ENCODE measurements at places on chromosomes 7 and 10.

DNA sequence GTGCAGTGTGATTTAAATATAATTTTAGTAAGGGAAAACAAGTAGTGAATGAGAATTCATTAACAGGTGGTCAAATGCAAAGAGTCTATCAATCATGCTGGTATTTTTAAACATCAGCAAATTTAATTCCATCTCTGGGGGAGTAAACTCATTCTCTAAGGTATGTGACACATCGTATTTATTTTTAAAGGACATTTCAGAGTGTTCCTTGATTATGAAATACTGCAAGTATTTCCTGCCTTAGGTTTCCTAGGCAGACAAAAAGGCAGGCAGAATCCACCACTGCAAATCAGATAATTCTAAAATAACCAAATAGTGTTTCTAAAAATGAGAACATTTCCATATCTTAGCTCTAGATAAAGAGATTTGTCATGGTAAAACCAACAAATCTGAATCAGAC is 193.8 kb downstream of the LRRTM3 start:
- no peak for DNase-seq

DNA sequence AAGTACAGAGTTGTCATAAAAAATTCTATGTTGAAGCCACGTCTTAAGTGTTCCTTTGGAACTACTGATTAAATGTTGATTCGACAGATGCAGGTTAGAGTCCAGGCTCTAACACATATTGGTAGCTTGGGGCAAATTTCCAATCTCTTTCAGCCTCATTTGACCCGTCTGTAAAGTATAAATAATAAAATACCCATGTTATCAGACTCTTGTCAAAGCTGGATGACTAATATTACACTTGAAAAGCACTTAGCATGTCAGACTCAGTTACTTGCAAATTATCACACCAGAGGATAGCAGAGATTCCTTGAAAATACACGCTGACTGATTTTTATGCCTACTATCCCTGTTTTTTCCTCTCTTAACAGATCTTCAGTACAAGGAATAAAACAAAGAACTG is 18.1 kb upstream of the MACC1 start:
- no peak for DNase-seq

GRCh38 chr10:38007991-38008390 is 2.5 kb upstream of the ZNF33A start:
- no peak for DNase-seq

DNA sequence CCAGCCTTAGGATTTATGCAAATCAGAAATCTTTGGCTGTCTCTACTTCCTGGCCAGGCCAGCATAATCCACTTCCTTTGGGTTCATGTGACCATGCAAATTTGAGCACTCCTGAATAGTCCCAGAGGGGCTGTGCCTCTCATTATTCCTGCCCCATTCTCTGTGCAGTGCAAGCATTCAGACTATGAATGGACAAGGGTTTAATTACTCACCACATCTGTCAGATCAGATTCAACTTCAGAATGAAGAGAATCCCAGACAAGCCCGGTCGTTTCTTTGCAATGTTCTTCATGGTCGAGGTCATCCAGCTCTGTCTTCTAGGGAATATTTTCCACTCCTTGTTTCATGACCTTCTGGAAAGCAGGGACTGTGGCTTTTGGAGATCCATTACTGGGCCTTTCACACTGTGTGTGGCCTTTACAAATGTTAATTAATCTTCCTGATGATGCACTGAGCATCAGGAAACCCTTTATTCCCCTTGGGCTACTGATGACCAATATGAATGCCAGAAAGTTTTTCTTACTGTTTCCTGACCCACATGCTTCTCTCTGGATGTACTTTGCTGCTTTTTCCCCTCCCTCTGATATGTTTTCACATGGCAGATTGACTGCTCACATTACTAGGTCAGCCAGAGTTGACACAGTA is 217.6 kb upstream of the TCF7L2 start:
- DNase-seq: no peak

DNA sequence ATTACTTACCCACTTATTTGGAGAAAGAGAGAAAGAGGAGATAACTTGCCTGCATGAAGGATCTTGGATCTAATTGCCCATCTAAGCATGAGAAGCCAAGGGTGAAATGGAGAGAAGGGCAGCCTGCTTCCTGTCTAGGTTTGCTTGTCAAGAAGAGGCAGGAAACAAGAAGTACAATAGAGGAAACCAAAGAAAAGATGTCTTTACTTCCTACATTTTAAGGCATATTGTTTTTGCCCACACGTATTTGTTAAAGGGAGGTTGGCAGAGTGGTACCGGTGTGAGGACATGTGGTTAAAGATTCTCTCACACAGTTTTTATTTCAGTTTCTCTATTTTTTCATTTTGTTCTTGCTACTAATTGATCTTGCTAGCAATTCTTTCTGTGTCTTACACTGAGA is 6.0 kb upstream of the TAS2R38 start:
- DNase-seq: no peak

DNA sequence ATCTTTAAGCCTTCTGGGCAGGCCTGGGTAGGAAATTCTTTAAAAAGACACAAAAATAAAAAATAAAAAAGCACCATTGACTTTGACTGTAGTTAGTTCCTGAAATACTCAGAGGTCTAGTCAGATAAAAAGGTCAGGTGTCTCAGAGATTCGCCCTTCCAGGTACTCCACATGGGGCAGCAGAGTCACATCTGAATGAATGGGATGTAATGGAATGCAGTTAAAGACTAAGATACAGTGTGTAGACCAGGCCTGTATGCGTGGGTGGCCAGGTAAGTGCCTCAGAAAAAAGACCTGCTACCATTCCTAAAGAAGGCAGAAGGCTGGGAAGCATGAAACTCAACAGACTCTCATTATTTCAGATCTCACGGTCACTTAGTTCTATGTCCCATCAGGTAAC is 68.6 kb upstream of the SEM1 start:
- DNase-seq: no peak

GRCh38 chr7:144941127-144941526 is 105.3 kb upstream of the TPK1 start:
- no peak for DNase-seq

GRCh38 chr7:17071866-17072265 is 190.1 kb upstream of the AGR3 start:
- DNase-seq: no peak

- no peak for DNase-seq
These were observed 108.5 kb upstream of the TMEM168 start for GRCh38 chr7:112898432-112899290.

DNA sequence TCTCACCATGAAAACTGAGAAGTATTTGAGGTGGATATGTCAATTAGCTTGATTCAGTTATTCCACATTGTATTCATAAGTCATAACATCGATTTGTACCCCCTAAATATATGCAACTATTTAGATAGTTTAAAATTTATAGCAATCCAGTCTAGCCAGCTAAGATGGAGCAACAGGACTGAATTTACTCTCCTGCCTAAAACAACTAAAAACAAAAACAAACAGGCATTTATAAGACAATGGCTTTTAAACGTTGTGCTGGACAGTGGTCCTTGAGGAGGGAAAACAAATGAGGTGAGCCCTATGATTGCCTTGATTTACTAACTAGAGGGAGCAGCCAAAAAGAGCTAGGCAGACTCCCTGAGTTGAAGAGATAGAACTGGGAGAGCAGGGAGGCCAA is 814 bp upstream of the GPAM start:
- no peak for DNase-seq

GRCh38 chr7:132800522-132800921 is 224.3 kb upstream of the PLXNA4 start:
- DNase-seq: no peak

GRCh38 chr7:138980563-138981291 is 462 bp downstream of the KIAA1549 start:
- DNase-seq: no peak

- DNase-seq: no peak
These were observed 896.9 kb downstream of the SORCS1 start for GRCh38 chr10:106267591-106267990.

DNA sequence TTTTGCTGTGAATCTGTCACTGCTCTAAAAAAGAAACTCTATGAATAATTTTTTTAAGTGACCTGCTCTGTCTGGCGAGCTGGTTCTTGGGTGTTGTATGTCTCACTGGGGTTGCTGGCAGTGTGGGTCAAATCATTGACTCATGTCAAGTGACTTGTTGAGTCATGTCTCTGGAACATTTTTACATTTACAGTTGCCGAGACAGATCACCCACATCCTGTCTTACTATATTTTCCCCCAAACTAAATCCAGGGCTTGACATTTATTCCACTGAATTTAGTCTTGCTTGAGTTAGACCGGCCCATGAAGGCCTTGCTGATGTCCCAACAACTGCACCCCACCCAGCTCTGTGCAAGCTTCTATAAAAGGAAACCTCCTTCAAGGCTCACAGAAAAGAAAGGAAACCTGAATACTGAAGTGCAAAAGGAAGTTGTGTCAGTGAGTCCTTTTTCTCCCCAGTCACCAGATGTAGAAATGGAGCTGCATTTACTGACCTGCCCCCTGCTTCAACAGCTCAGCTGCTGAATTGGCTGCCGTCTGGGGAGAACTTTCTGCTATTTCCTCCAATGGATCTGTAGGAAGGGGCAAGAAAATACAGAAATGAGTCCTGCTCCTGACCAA is 290.3 kb downstream of the TNS3 start:
- no peak for DNase-seq

- peak; percentile 87 for DNase-seq
These were observed at the start of gene CUL1 for GRCh38 chr7:148698397-148699023. CUL1 (plus strand) TSS chr7:148698903; CDS start chr7:148730123, 31,220 bp downstream.

DNA sequence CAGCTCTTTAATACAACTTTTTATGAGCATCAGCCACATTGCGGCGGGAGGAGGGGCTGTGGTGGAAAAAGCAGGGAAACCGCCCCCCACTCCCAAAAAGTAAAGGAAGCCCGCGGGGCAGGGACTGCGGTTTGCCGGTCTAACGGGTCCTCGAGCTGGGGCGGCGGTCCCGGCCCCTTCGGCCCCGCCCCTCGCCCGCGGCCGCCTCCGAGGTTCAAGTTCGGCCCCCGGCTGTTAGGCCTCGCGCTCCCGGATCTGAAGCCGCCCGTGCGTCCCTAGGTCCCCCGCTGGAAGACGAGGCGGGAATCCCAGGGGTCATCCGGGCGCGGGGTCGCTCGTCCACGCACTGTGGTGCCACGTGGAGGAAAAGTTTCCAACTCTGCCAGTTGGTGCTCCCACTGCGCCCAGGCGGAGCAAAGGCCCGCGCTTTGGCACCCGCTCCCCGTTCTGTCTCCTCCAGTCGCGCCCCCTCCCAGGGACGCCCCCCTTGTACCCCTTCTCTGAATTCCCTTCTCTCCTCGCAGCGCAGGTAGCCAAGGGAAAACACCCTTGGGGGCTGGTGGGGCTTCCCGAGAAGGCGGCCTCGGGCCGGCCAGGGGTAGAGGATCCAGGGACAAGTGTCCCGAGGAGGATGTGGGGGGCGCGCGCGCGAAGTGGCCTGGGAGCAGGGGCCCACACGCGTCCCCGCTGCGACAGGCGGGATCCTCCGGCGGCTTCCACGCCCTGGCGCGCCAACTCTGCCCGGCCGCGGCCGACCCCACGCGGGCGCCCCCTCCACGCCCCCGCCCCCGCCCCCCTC is 798 bp upstream of the AUTS2 start:
- peak; percentile 18 for DNase-seq

DNA sequence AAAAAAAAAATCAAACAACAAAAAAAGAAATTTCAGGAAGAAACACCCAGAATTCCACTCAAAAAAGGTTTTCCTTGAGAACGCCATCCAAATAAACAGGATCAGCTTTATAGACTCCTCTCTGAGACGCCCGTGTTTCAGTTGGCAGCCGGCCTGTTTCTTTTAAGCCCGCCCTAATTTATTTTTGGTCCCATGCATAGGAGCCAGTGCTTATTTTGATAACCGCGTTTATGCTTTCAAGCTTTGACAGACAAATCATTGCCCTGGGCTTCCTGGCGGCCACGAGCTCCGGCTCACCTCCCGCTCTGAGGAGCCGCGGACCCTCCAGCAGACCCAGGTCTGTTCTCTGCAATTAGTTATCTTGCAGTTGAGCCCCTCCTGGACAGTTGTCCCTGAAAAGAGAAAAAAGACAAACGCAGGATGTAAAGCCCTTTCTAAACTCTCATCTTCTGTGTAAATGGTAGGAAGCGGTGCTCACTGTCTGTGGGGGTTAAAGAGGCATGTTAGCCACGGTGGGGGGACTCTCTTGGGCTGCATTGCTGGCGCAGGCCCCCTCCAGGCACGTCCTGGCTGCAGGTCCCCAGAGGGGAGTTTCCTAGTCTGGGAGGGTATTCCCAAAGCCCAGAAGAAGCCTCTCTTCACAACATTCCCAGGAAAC is 22.2 kb upstream of the UNCX start:
- DNase-seq: no peak

GRCh38 chr7:69885431-69885830 is 287.2 kb downstream of the AUTS2 start:
- no peak for DNase-seq

GRCh38 chr7:153564391-153564790 is 487.8 kb upstream of the DPP6 start:
- DNase-seq: no peak
